ENCODE measurements at places on chromosomes 11 and 22. TPM values are rescaled to one million over a fixed set of nuclear protein-coding genes. Genes with fewer than 3 reads are reported as not detected.

Gene UPK3A
- not detected for total RNA-seq

Gene MSANTD4
- 40.8 TPM for total RNA-seq

Gene OR52H1
- 0.65 TPM for total RNA-seq

Gene DDX25
- total RNA-seq, result not detected

Gene CASP4
- 171 TPM for total RNA-seq

Gene OOSP3
- total RNA-seq, result not detected

Gene GGTLC3
- total RNA-seq, result not detected

Gene CBY1
- 19.7 TPM for total RNA-seq

Gene NAT10
- 32.0 TPM for total RNA-seq

Gene MS4A12
- total RNA-seq, result not detected

Gene CD3G
- not detected for total RNA-seq

Gene TRMU
- 23.1 TPM for total RNA-seq

Gene PLEKHB1
- 0.97 TPM for total RNA-seq

Gene FRMD8
- total RNA-seq, result 58.9 TPM

Gene MRPL48
- total RNA-seq, result 22.1 TPM

Gene SCYL1
- total RNA-seq, result 75.3 TPM

Gene SPDYC
- not detected for total RNA-seq

Gene C11orf86
- not detected for total RNA-seq

Gene ESAM
- total RNA-seq, result 0.54 TPM

Gene PANX3
- total RNA-seq, result not detected

Gene BCO2
- total RNA-seq, result 1.5 TPM

Gene CCDC73
- not detected for total RNA-seq

Gene FUT4
- 10.8 TPM for total RNA-seq

Gene PNPLA5
- 0.13 TPM for total RNA-seq

Gene RBM7
- 61.9 TPM for total RNA-seq

Gene HTR3B
- not detected for total RNA-seq

Gene MCM5
- total RNA-seq, result 15.4 TPM

Gene MMP8
- total RNA-seq, result not detected

Gene DDI1
- total RNA-seq, result not detected

Gene WBP2NL
- total RNA-seq, result 1.2 TPM

Gene NDUFC2
- total RNA-seq, result 117 TPM

Gene PGA4
- total RNA-seq, result 0.32 TPM

Gene SLC6A5
- total RNA-seq, result not detected

Gene CSNK2A3
- 2.7 TPM for total RNA-seq

Gene DGKZ
- total RNA-seq, result 36.4 TPM

Gene MIOX
- total RNA-seq, result not detected

Measured in articular chondrocyte of knee joint (primary cell).